ENCODE measurements at places on chromosomes 4 and X.

- DNase-seq, result no peak
Measured at GRCh38 chr4:38411092-38411491, 252.9 kb upstream of the KLF3 start.

- no peak for DNase-seq
Measured at GRCh38 chr4:87317527-87317926, 5.2 kb downstream of the HSD17B13 start.

GRCh38 chr4:3250438-3250955 is 1.5 kb downstream of the MSANTD1 start:
- no peak for DNase-seq

- no peak for DNase-seq
Measured at GRCh38 chr4:6568148-6568547, 6.8 kb upstream of the MAN2B2 start.

- DNase-seq, result no peak
Measured at GRCh38 chr4:182194091-182194824, 48.9 kb upstream of the TENM3 start.

- no peak for DNase-seq
Measured at GRCh38 chrX:15221321-15221720, 48.6 kb downstream of the ASB9 start.

All from activated CD8-positive, alpha-beta memory T cell treated with anti-CD3 and anti-CD28 coated beads for 1 hour (primary cell).